Esophagus muscularis mucosa (tissue), 4 donors: ENCODE measurements at places on chromosomes 3 and 15. TPM values are rescaled to one million over a fixed set of nuclear protein-coding genes. Genes with fewer than 3 reads are reported as not detected.
A peak's percentile ranks its signal among the peaks of the same experiment; 100 is the strongest.

Gene CCDC191
- 4.6 TPM for total RNA-seq

Gene CRYGS
- 0.32 TPM for total RNA-seq

Gene TOPBP1
- total RNA-seq = 29.1 TPM

Gene HDC
- total RNA-seq = 7.0 TPM

Gene KLF15
- total RNA-seq = 84.7 TPM

Gene RARB
- 34.0 TPM for total RNA-seq

GRCh38 chr15:36626984-36627383 is 47.6 kb downstream of the CDIN1 start:
- H3K27me3 ChIP-seq = no peaks in the 10 kb centered on the region
- H3K36me3 ChIP-seq = no peaks in the 10 kb centered on the region
- H3K4me1 ChIP-seq = peaks cover 9% of the 10 kb centered on the region
- no peak for DNase-seq

- peaks cover 8% of the 10 kb centered on the region for H3K36me3 ChIP-seq
- peak overlapping the region; percentile 79 for H3K27ac ChIP-seq
- peaks cover 20% of the 10 kb centered on the region for H3K4me1 ChIP-seq
Observed at GRCh38 chr3:126101521-126101982, 17.6 kb upstream of the SLC41A3 start.

DNA sequence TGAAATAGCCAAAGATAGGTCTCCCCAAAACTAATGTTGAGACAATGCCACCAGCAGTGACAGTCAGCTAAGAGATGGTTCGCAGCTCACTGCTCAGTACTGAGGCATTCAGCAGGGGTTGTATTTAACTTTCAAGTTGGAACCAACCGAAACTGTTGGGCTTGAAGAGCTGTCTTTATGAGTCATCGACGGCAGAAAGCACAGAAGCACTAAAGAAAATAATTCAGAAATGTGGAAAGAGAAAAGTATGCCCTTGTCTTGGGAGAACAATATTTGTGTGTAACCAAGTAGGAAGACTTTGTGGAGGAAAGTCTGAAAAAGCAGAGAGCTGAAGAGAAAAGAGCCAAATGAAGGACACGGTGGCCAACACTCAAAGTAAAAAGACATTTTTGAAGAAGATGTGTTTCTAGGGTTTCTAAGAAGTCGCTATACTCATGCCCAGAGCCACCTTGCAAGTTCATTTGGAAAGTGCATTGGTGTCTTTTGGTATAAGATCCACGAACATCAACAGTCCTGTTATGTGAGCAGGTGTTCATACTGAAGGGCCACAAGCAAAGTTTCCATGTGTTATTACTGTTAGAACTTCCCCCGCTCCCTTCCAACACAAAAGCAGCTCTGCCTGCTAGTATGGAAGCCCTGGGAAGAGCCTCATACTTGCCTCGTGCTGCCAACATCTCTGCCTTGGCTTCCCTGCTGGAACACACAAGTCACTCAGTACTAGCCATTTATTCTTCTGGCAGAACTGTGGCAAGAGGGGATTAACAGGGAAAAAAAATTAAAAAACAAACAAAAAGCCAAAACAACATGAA is 4.1 kb upstream of the RARB start:
- no peaks in the 10 kb centered on the region for H3K36me3 ChIP-seq
- no peaks in the 10 kb centered on the region for H3K27me3 ChIP-seq
- peak overlapping the region; percentile 40 for H3K27ac ChIP-seq
- H3K4me1 ChIP-seq = peaks cover 59% of the 10 kb centered on the region
- no peak for DNase-seq
- no peak overlapping the region for H3K4me3 ChIP-seq

- no peaks in the 10 kb centered on the region for H3K27me3 ChIP-seq
- H3K4me3 ChIP-seq = no peak overlapping the region
- H3K4me1 ChIP-seq = peaks cover 10% of the 10 kb centered on the region
- DNase-seq = no peak
Observed at GRCh38 chr3:99903869-99904268, 86.2 kb downstream of the CMSS1 start.

DNA sequence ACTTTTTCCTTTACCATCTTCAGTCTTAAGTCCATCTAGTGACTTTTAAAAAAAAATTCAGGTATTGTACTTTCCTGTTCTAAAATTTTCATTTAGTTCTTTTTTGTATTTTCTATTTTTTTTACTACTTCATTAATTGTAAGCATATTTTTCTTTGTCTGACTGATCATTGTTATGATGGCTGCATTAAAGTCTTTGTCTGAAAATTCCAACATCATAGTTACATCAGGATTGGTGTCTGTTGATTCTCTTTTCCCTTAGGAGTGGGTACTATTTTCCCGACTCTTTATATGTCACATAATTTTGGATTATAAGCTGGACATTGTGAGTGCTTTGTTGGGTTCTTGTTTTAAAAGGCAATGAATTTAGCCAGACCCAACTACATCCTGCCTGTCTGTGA is 34.9 kb upstream of the POLR2M start:
- H3K36me3 ChIP-seq = peaks cover 26% of the 10 kb centered on the region
- no peak overlapping the region for H3K27ac ChIP-seq
- peaks cover 32% of the 10 kb centered on the region for H3K4me1 ChIP-seq

GRCh38 chr15:74227968-74228722 is 8.0 kb upstream of the CCDC33 start:
- H3K27me3 ChIP-seq = no peaks in the 10 kb centered on the region
- H3K4me1 ChIP-seq = peaks cover 15% of the 10 kb centered on the region
- H3K36me3 ChIP-seq = no peaks in the 10 kb centered on the region
- no peak for DNase-seq
- H3K4me3 ChIP-seq = no peak overlapping the region

DNA sequence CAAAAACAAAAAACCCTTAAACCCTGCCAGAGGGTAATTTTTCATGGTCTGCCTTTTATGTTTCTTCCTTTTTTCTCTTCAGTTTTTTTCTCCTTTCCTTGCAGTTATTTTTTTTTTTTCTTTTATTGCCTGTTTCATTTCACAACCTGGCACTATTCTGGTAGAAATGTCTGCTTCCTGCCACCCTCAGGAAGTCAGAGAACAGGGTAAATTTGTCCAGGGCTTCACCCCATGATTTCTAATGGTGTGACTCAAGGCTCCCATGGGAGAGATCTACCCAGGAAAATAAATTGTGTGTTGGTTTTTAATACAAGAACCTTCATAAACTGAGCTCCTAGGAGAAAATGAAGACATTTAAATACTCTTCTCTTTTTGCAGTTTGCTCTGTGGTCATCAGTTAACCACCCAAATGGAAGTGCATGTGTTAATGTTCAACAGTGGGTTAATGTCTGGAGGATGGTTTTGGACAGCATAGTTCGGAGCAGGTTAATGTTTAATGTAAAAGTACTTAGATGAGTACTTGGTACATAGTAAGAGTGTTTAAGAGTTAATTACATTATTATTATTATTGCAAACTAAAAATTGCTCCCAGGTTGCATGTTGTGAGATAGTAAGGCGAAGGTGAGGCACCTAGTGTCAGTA is 45.9 kb downstream of the CGNL1 start:
- no peak overlapping the region for H3K27ac ChIP-seq
- no peak overlapping the region for H3K4me3 ChIP-seq

- peak overlapping the region; percentile 27 for H3K4me3 ChIP-seq
- H3K36me3 ChIP-seq = no peaks in the 10 kb centered on the region
- peaks cover 4% of the 10 kb centered on the region for H3K4me1 ChIP-seq
- peaks cover 7% of the 10 kb centered on the region for H3K27me3 ChIP-seq
Observed at GRCh38 chr15:98292442-98293240, 332.1 kb downstream of the ARRDC4 start.

- no peak overlapping the region for H3K4me3 ChIP-seq
- no peak for DNase-seq
- no peaks in the 10 kb centered on the region for H3K36me3 ChIP-seq
- peaks cover 28% of the 10 kb centered on the region for H3K4me1 ChIP-seq
- no peaks in the 10 kb centered on the region for H3K27me3 ChIP-seq
- peak overlapping the region; percentile 96 for H3K27ac ChIP-seq
Observed at GRCh38 chr3:150764566-150764965, 1.6 kb upstream of the SIAH2 start.

- H3K27ac ChIP-seq = no peak overlapping the region
- no peaks in the 10 kb centered on the region for H3K36me3 ChIP-seq
- DNase-seq = no peak
- H3K27me3 ChIP-seq = no peaks in the 10 kb centered on the region
- H3K4me1 ChIP-seq = peaks cover 9% of the 10 kb centered on the region
Observed at GRCh38 chr3:193842029-193842798, 249.2 kb downstream of the OPA1 start.

GRCh38 chr3:50297384-50297775 is 1.8 kb downstream of the HYAL3 start:
- peaks cover 35% of the 10 kb centered on the region for H3K4me1 ChIP-seq
- H3K4me3 ChIP-seq = no peak overlapping the region
- no peak overlapping the region for H3K27ac ChIP-seq

DNA sequence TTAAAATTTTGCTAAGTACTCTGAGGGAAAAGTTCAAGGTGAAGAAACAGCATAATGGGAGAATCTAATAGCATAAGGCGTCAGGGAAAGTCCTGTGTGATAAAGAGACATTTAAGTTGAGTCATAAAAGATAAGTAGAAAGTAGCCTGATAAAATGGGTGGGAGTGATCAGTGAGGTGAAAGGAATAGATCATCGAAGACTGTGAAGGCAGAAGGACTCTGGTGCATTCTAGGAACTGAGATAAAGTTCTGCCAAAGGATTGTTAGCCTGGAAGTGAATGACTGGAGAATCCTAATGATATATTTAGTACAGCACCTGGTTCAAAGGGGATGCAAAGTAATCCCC is 149.9 kb downstream of the CFAP20DC start:
- no peaks in the 10 kb centered on the region for H3K4me1 ChIP-seq
- H3K4me3 ChIP-seq = no peak overlapping the region
- H3K27ac ChIP-seq = no peak overlapping the region
- no peaks in the 10 kb centered on the region for H3K36me3 ChIP-seq

GRCh38 chr3:27848826-27849225 is 126.7 kb upstream of the EOMES start:
- H3K36me3 ChIP-seq = no peaks in the 10 kb centered on the region
- no peaks in the 10 kb centered on the region for H3K4me1 ChIP-seq
- no peaks in the 10 kb centered on the region for H3K27me3 ChIP-seq
- no peak overlapping the region for H3K27ac ChIP-seq
- H3K4me3 ChIP-seq = no peak overlapping the region
- no peak for DNase-seq

GRCh38 chr15:82699726-82700125 is 9.9 kb downstream of the AP3B2 start:
- H3K36me3 ChIP-seq = no peaks in the 10 kb centered on the region
- no peak for DNase-seq
- no peak overlapping the region for H3K27ac ChIP-seq
- no peaks in the 10 kb centered on the region for H3K4me1 ChIP-seq
- H3K27me3 ChIP-seq = no peaks in the 10 kb centered on the region
